ENCODE measurements at places on chromosomes 4 and X. TPM values are rescaled to one million over a fixed set of nuclear protein-coding genes. Genes with fewer than 3 reads are reported as not detected.

GRCh38 chr4:106355193-106355592 lies 13.4 kb downstream of the GIMD1 start:
- DNase-seq, result no peak

DNA sequence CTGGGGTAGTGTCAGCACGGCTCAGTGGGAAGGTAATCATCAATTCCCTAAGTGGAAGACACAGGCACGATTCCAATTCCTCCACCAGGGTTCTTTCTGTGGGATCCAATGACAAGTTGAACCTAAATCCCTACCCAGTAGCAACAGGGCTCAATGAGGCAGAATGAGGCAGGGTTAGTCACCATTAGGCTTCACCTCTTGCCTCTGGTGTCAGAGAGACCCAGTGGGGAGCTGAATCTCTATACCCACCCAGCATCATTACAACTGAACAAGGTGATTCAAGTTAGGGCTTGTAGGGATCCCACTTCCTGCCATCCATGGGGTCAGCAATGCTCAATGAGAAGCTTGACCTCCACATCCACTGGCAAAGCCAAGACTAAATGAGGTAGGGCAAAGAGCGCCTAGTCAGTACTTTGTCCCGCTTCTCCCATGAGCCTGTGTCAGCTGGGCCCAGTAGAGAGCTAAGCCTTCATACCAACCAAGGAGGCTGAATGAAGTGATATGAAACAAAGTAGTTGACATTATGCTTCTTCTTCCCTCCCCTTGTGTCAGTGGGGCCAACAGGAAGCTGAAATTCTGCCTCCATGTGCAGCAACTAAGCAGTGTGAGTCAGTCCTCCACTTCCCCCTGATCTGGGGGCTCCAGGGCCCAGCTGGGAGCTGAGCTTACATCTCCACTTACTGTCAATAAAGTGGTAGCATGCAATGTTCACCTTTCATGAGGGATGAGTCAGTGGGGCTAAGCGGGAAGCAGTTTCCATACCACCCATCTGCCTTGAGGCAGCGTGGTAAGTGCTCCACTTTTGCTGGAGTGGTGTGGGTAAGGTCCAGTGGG lies 36.4 kb upstream of the RBM41 start:
- no peak for DNase-seq

DNA sequence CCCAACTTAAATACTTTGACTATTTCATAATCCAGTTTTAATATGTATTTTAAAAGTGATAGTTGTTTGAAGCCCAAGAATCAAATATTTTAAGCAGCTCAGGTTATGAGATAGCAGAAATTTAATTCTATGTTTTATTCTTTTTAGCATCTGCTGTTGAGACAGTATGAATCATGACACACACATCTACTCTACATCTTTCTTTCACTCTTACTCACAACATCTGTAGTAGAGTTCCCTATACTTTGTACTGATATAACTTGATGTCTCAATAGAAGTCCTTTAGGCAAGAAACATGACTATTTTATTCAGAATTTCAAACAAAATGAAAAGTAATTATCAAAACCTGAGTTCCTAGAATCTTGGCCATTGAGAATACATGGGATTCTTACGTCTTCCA lies 187.9 kb upstream of the GNPDA2 start:
- no peak for DNase-seq

DNA sequence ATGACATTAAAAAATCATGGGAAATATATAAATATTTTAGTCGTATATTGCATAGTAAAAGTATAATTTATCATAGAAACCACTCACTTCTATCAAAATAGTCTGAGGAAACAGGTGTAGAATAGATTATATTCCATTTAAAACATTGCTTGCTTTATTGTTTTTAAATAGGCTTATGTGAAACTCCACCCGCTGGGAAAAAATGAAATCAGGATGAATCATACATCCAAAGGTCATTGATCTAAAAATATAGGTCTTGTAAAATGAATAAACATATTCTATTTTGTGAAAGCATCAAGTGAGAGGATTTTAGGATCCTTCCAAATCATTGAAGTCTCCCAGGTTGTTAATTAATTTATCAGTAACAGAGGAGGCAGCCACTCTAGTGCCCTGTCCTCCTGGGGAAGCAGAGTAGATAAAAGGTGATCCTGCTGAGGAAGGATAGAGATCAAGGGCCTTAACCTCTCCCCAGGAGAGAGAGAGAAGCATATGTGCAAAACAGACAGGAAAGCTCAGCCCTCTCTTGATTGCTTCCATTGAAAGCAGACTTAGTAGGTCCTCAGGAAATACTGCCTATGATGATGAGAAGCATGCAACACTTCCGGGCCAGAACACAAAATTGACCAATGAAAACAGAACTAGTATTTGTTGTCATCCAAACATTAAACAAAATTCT lies 96.8 kb upstream of the MAP9 start:
- no peak for DNase-seq

DNA sequence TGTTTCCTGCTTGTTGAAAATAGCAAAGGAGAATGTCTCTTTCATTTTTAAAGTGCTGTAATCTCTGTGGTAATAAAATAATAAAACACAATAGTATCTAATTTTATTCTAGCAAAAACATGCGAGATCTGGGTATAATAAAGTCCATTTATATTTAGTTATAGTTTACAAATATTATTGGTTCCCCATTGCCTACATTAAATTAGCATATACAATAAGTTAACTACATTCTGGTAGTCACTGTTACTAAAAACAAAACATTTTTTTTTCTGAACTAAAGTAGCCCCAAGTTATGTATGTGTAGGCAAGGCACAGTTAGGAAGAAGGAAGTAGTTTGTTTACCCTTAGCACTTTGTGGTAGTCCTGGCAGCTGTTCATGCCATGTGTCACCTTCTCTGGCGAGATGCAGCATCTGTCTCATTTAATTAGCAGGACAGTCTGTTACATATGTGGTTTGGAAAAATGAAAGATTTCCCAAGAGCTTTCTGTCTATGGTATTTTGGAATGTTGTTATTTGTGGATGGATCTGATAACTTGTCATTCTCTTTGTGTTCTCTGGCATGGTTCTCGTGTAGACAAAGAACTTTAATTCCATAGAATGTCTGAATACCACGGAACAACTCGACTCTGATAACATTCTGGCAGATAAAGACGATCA lies 231.3 kb upstream of the PITX2 start:
- DNase-seq, result peak; percentile 71

The SERPINA7 gene
- not detected for total RNA-seq

The ITIH6 gene
- total RNA-seq, result not detected

GRCh38 chrX:103756736-103757135 lies 19.9 kb upstream of the PLP1 start:
- DNase-seq, result no peak

The JCHAIN gene
- total RNA-seq, result 396 TPM

The CFAP47 gene
- not detected for total RNA-seq

- DNase-seq, result no peak
Measured at GRCh38 chrX:115345615-115346014, 56.1 kb downstream of the LUZP4 start.

DNA sequence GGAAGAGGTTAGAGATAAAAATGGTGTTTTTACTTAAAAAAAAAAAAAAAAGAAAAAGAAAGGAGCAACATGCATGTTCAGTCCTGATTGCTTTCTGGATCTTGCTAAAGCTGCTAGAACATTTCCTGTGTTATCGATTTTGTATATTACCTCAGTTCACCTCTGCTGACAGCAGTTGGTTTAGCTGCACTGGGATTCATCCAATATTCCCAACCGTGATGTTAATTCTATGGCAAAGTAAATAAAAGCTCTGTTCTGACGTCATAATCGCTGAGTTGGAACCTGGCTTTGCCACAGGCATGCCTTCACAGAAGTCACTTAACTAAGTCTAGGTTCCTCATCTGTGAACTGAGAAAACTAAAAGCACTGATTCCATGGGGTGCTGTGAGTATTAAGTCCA lies 90.7 kb upstream of the SORBS2 start:
- no peak for DNase-seq

DNA sequence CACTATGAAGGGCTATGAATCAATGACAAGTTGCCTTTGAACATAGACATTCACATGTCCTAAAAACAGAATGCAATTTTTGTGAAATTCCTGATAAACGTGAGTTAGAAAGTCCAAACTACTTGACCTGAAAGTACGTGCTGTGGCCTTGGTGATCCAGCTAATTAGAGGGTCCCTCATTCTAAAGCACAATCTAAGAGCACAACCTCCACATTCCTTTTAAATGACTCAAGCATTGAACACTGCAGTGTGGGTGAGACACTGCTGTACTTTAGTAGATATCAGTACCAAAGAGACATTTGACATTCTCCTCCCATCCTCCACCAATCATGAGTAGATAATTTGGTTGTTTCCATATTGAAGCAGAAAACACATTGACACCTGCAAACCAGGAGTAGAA lies 73.5 kb downstream of the FAM47B start:
- no peak for DNase-seq

- no peak for DNase-seq
Measured at GRCh38 chr4:70533211-70533610, 14.8 kb downstream of the AMTN start.

GRCh38 chr4:17064959-17065358 lies 166.5 kb upstream of the LDB2 start:
- DNase-seq, result no peak
